ENCODE measurements at places on chromosomes 5 and 9.

- DNase-seq: no peak
These were observed 39.9 kb downstream of the PAX5 start for GRCh38 chr9:36993933-36994764.

GRCh38 chr5:177093082-177093712, 6.5 kb downstream of the FGFR4 start:
- DNase-seq: no peak

- no peak for DNase-seq
These were observed 53.2 kb upstream of the CKMT2 start for GRCh38 chr5:81179959-81180358.

GRCh38 chr5:63293317-63293716, 668.9 kb downstream of the HTR1A start:
- no peak for DNase-seq

DNA sequence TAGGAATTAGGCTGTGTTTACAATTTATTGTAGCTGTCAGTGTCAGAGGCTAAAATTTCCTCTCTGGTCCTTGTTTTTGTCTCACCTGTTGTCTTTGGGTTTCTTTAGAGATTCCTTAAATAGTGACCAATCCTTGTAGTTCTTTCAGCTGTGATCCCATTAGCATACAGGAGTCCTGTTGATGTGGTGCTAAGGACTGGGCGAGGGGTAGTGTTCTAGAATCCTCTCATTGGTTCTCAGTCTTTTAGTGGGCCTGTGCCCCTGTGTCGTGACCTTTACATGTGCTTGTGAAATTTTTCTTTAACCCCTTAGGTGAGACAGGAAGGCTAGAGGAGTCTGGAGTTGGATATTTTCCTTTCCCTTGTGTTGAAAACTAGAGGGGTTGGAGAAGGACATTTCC, 51.2 kb downstream of the ZNF618 start:
- DNase-seq: no peak

DNA sequence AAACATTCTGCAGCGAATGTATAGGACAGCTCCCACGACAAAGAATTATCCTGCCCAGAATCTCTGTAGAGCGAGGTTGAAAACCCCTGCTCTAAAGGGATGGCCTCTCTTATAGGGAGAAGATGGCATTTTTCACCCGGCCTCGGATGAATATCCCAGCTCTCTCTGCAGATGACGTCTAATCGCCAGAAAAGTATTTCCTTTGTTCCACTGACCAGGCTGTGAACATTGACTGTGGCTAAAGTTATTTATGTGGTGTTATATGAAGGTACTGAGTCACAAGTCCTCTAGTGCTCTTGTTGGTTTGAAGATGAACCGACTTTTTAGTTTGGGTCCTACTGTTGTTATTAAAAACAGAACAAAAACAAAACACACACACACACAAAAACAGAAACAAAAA, 17.4 kb upstream of the RARS1 start:
- DNase-seq: no peak

DNA sequence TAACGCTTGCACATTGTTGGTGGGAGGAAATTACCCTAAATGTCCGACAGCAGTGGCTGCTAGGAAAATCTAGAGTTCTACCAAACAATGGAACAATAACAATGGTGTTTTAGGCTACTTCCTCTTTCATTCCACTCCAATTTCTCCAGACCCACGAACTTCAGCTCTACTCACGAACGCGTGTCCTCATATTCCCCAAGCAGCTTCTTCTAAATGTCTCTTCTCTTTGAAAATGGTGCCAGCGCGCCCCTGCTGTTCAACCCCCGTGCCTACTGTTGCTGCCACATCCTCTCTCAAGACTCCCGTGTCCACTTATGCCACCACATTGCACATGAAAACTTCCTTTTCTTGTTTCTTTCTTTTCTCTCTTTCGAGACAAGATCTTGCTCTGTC, 25.6 kb downstream of the OR2V2 start:
- DNase-seq: no peak

GRCh38 chr9:34125681-34126206, 754 bp downstream of the DCAF12 start:
- no peak for DNase-seq

- no peak for DNase-seq
These were observed 16.5 kb downstream of the GRXCR2 start for GRCh38 chr5:145856285-145856818.

DNA sequence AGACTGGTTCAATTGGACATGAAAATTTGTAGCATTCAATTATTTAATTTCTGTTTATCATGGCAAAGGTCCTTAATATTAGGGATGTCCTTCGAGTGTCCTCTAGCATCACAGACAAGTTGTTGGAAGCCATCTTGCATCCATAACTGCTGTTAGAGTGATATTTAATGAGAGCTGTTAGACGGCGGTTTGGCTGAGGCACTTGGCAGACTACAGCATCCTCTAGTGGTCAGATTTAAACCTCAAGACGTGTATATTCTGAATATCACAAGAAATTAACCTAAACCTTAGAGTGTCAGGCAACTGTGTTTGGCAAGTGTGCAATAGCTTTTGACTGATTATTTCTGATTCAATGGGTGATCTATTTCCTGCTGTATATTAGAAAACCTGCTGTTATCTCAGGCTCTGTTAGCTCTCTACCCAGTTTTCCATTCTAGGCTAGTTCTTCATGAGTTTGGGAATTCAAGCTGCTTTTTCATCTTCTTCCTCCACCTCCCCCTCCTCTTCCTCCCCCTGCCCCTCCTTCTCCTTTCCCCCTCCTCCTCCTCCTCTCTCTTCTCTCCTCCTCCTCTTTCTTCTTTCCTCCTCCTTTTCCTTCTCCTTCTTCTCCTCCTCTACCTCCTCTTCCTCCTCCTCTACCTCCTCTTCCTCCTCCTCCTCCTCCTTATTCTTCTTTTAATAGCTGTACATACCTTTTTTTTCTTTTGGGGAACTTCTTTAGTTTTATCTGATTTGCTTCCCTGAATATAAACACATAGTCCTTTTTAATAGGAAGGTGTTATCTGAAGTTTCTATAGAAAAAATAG, 8.6 kb downstream of the SPINK1 start:
- DNase-seq: peak; percentile 15

- DNase-seq: no peak
These were observed 9.1 kb downstream of the EGFL7 start for GRCh38 chr9:136671646-136672430.

GRCh38 chr9:34689116-34689470, 2.0 kb downstream of the CCL19 start:
- DNase-seq: no peak

GRCh38 chr5:104937598-104937997, 1375.0 kb upstream of the NUDT12 start:
- DNase-seq: no peak

GRCh38 chr9:35357826-35358225, 132.1 kb upstream of the RUSC2 start:
- DNase-seq: no peak

- no peak for DNase-seq
These were observed 6.4 kb downstream of the LMBRD2 start for GRCh38 chr5:36145311-36145710.

DNA sequence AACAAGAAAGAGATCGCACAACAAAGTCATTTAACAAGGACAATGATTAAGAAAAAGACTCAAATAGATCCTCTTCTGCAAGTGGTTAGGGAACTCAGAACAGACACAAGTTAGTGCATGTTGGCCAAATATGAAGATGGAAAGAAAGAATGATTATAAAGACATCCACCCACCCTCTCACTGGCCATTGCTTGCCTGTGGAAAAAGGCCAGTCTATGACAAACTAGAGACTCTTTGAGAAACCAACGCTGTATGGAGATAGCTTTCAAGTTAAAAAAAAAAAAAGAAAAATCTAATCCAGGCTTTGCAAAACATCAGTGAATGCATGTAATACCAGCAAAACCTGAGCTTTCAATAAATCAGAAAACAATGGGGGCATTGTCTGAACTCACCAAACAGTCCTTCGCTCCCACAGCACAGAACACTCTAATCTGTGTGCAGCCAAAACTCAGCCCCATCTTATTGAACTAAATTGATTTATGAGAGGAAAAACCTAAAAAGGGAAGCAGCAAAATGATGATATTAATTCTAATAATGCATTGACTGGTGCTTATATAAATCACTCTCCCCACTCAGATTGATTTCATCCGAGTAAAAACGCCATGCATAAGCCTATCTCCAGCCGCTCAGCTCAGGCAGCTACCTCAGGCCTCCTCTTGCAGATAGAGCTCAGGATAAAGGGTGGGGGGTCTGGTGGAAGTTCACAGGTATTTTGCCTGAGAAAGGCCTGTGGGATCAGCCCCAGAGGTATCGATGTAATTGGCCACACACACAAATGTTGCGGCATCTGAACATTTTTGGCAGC, 547.1 kb downstream of the CCDC171 start:
- no peak for DNase-seq

GRCh38 chr5:73214306-73214705, 41.3 kb downstream of the TMEM174 start:
- no peak for DNase-seq

GRCh38 chr5:132481596-132482211, 8.9 kb downstream of the IRF1 start:
- DNase-seq: no peak

- no peak for DNase-seq
These were observed 217.6 kb downstream of the NFIB start for GRCh38 chr9:14096258-14096922.

- no peak for DNase-seq
These were observed 81.9 kb downstream of the PALM2AKAP2 start for GRCh38 chr9:109861918-109862317.

GRCh38 chr9:110065532-110065931, 142.4 kb downstream of the C9orf152 start:
- no peak for DNase-seq

GRCh38 chr9:16718952-16719351, 151.5 kb downstream of the BNC2 start:
- DNase-seq: no peak

DNA sequence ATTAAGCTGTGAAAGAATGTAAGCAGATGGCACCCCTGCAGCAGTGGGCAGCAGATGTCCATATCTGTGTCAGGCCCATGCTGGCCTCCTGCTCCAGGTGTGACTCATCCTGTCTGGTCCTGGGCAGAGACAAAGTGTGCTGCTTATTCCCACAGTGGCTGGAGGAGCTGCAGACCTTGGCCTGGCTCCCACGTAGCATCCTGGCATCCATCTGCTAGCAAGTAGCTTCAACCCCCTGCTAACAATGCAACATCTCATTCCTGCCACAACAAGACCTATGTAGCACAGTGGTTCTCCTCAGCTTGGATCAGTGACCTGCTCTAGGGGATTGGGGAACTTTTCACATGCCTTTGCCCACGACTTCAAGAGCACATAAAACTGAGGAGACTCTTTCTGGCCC, 126.4 kb upstream of the SLC12A2 start:
- no peak for DNase-seq

DNA sequence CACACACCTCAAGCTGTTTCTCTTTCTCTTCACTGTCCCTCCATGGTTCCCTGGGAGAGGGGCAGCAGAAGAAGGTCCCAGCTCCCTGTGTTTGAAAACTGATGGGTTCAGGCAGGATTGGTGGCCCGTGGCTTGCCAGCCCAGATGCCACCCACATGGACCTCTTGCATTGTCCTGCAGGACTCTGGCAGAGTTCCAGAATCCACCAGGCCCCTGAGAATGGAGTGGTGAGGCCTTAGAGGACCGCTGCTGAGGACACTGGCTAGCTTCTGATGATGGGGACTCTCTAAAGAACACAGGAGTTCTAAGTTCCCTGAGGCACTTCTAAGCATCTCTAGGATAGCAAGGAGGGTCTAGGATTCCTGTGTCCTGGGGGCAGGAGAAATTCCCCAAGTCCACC, 24.8 kb downstream of the CTSL start:
- no peak for DNase-seq

- no peak for DNase-seq
These were observed 96.7 kb downstream of the NUDT12 start for GRCh38 chr5:103465891-103466290.

DNA sequence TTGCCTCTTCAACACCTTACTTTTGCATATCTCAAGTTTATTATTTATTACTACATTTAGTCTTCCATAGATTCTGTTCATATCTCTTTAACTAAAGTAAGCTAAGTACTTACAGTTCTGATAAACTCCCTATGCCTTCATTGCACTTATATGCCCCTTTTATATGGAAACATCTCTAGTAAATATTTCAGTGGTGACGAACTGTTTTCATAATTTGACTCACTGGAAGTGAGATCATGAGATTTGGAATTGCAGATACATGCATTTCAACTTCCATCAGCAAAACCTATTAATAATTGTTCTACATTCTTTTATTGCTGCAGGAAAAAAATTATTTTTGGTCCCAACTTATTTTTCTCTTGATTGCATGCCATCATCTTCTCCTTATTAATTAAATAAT, 263.5 kb downstream of the CD180 start:
- DNase-seq: no peak

DNA sequence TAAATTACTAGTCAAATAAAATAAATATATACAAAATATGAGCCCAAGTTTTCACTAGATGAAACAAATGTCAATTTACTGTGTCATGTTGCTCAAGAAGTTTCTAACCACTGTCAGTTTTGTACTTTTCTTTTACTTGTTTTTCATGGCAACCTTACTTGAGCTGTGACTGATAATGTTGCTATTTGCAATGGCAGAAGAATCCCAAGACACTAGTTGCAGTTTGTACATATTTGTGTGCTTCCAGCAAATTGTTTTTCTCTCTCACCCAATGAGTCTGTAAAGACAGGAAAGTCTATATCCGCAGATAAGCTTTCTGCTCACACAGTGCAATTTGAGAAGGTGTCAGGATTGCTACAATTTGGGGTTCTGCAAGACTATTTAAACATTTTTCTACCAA, 338.6 kb upstream of the PCSK5 start:
- no peak for DNase-seq

GRCh38 chr5:179371121-179371510, 25.9 kb upstream of the ADAMTS2 start:
- DNase-seq: no peak

GRCh38 chr9:79477955-79478771, 93.6 kb upstream of the TLE4 start:
- DNase-seq: peak; percentile 25

DNA sequence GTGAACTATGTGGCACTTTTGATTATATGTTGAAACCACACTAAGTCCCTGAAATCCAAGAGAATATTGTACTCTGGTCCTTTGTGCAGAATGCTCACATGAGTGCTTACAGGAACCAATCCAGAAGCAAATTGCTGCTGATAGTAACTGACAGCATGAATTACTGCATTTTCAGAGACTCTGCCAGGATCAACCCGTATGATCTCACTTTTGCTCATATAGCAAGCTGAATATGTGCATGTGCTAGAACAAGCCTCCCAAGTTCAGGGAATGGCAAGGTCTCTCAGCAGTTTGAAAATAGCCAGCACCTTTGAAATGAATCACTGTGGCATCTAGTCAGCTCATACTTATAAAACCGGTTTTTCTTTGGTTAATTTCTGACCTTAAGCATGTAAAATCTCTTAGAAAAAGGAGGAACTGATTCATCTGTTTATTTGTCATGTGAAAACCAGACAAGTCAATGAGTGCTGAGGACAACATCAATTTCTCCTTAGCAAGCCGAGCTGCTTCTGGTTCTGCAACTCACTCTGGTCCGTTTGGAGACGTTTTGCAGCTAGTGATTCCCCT, 215.7 kb upstream of the ELL2 start:
- DNase-seq: no peak

GRCh38 chr5:38319491-38319890, 61.1 kb downstream of the EGFLAM start:
- DNase-seq: no peak

- DNase-seq: no peak
These were observed 590.4 kb upstream of the PTGER4 start for GRCh38 chr5:40089269-40089668.

GRCh38 chr9:115367780-115368525, 250.0 kb upstream of the TNC start:
- no peak for DNase-seq

- no peak for DNase-seq
These were observed 186.8 kb upstream of the KLF9 start for GRCh38 chr9:70601000-70601951.

- DNase-seq: no peak
These were observed 142.5 kb downstream of the PJA2 start for GRCh38 chr5:109267283-109267682.
